GM12878 (cell line): ENCODE measurements at places on chromosomes 11 and 22. TPM values are rescaled to one million over a fixed set of nuclear protein-coding genes. Genes with fewer than 3 reads are reported as not detected.
A peak's percentile ranks its signal among the peaks of the same experiment; 100 is the strongest.

APOA1 gene
- 2.0 and 2.4 TPM in 2 replicates for total RNA-seq

MIOX gene
- not detected in 2 replicates for total RNA-seq

GPR83 gene
- total RNA-seq = 0.11 TPM in 1 of 2 replicates, not detected in the other

SIK2 gene
- 9.1 and 12.1 TPM in 2 replicates for total RNA-seq

GRCh38 chr11:11998091-11998781 is 10.2 kb downstream of the DKK3 start:
- peak; percentile 21 for DNase-seq

GRCh38 chr11:30381879-30382278 is 59.0 kb downstream of the ARL14EP start:
- no peak for DNase-seq

- no peak for DNase-seq
Observed at GRCh38 chr11:64935359-64936081, at the start of gene GPHA2. Gene GPHA2, minus strand, starts transcription at chr11:64935893. Its CDS starts 433 bp downstream, at chr11:64935460.

DNA sequence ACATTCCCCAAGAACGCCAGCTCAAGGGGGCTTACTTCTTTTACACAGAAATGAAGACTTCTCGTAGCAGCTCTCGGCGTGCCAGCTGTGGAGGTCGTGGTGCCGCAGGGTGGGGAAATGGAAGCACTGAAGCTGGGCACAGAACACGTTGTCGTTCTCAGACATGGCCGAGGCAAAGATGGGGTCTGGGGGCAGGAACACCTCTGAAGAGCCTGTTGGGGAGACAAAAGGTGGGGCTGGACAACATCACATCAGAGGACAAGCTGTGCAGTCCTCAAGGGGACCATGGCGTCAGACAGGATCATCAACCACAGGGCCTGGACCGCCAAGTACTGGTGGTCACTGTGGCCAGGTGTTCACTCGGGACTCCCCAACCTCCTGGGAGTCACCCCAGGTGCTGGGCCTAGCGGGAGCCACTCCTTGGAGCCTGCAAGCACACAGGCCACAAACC is 65.2 kb downstream of the DGCR2 start:
- DNase-seq = no peak

DNA sequence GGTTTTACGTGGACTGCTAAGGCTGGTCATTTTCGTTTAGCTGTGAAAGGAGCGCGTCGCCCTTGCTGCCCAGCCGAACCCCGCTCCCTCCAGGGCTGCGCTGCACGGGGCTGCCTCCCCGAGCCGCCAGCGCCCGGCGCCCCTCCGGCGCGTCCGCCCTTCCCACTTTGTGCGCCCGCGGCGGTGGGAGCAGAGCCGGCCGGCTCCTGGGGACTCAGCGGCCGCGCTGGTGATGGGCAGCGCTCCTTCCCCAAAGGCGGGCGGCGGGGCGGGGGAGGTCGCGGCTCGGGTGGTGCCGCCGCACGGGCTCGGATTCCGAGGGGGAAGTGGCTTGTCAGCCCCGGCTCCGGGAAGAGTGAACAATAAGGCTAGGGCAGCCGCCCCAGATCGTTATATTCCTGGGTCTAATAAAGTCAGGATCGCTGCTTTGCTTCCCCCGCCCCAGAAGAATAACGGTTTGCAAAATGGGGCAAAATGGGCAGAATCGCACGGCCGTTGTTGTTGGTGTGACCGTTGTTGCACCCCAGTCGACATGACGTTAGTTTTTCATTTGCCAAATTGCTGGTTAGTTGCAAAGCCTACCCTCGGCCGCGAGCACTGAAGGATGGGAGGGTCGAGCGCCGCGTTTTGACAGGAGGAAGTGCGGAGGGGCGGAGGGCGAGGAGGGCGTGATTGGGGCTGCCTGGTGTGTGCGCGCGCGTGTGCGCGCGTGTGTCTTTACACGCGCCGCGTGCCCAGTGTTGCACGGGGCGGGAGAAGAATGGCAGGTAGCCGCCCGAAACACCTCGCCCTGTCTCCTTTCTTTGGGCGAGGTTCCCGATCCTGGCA is 745 bp downstream of the NCAM1 start:
- no peak for DNase-seq

GRCh38 chr11:22190827-22191463 is 1.9 kb upstream of the ANO5 start:
- DNase-seq = peak; percentile 19

- no peak for DNase-seq
Observed at GRCh38 chr11:16195651-16196050, 160.7 kb downstream of the SOX6 start.
